GM19239 (cell line): ENCODE measurements at places on chromosomes 7 and 10.

DNA sequence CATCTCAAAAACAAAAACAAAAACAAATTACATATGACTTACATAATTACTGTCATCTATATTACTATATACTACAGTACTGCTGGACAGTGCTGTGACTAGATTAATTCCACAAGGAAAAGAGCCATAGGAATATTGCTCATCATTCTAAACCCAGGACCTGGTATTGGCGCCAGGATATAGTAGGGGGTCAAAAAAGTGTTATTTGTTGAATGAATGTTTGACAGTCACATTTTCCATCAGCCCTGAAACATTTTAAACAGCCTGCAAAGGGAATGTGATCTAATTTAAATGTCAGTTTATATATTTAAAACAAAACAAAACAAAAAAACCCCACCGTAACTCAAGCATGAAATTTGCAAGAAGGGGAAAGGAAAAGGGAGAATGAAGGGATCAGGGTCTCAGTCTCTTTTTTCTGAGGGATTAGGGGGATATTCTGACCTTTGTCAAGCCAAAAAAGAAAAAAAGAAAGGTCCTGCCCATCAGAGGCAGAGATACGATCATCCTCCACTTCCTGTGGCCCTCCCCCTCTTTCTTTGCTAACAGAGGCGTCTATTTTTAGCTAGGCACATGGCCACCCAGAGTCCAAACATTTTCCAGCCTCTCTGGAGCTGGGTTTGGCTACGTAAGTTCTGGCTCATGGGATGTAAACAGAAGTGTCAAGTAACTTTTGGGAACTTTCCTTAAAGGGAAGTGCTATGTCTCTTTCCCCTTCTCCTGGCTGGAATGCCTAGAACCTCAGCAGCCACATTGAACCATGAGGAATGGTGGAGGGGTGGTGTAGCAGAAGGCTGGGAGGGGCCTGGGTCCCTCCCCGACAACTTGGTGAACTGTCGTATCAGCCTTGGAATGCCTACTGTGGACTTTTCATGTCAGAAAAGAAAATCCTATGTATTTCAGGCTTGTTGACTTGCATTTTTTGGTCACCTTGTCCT lies 44.6 kb upstream of the DLG5 start:
- DNase-seq, result no peak

DNA sequence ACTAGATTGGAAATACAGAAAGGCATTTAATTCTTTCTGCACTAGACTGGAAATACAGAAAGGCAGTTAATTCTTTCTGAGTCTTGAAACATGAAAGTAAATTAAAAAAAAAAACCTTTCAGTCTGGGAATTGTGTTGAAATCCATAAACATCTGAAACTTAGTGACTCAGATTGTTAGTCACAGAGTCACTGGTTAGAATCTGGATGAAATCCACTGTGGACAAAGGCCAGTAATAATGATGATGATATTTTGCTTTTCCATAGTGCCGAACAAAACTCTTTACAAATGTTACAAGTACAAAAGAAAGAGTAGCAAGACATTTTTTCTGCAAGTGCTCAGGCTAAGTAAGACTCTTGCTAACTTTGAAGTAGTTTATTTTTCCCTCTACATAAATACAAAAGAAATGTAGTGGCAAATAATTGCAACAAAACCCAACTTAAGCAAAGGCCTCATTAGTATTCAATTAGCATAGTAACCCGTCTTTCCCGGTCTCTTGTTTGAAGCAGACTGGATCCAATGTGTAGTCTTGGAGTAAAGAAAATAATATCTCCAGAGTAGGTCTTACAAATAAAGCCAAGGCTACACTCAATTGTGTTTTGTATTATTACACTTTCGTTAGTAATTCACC lies 5.8 kb upstream of the PRTFDC1 start:
- DNase-seq, result no peak

- no peak for DNase-seq
These were observed 148.7 kb downstream of the FGFR2 start for GRCh38 chr10:121449482-121449924.

DNA sequence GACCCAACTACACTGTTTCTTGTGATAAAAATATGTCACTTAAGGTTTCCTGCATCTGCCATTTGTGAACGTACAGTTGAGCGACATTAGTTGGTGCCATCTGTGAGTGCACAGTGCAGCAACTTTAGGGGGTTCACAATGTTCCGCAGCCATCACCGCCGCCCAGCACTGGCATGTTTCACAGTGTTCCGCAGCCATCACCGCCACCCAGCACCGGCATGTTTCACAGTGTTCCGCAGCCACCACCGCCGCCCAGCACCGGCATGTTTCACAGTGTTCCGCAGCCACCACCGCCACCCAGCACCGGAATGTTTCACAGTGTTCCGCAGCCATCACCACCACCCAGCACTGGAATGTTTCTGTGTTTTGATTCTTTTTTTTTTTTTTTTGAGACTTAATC lies 83.0 kb downstream of the MGMT start:
- DNase-seq, result no peak

GRCh38 chr7:129298268-129298893 lies 73.6 kb downstream of the AHCYL2 start:
- DNase-seq, result peak; percentile 25

DNA sequence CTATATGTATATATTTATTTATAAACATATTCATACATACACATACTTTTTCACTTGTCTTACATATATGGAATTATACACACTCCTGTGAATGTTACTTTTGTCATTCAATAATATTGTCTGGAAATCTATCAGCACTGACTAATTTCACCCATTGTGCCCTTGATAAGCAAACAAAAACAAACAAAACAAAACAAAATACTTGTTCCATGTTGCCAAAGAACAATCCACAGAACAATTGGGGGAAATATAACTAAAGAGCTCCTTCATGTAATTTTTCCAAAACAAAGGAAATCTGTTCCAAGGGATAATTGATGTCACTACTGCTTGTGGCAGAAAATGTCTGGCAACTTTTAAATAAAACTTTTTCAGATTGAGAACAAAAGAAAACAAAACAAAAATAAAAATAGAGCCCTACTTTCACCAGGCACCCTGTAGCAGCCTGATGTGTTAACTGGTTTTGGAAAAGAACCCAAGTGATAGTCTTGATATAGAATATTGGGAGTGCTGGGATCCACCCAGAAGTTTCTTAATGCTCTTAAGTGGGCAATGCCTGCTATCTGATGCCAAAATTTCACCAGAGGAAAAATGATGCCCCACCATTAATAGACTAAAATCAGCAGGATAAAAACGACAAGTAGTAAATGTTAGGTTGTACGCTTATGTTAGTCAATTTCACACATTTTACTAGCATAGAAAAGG lies 34.0 kb upstream of the CCDC7 start:
- no peak for DNase-seq

DNA sequence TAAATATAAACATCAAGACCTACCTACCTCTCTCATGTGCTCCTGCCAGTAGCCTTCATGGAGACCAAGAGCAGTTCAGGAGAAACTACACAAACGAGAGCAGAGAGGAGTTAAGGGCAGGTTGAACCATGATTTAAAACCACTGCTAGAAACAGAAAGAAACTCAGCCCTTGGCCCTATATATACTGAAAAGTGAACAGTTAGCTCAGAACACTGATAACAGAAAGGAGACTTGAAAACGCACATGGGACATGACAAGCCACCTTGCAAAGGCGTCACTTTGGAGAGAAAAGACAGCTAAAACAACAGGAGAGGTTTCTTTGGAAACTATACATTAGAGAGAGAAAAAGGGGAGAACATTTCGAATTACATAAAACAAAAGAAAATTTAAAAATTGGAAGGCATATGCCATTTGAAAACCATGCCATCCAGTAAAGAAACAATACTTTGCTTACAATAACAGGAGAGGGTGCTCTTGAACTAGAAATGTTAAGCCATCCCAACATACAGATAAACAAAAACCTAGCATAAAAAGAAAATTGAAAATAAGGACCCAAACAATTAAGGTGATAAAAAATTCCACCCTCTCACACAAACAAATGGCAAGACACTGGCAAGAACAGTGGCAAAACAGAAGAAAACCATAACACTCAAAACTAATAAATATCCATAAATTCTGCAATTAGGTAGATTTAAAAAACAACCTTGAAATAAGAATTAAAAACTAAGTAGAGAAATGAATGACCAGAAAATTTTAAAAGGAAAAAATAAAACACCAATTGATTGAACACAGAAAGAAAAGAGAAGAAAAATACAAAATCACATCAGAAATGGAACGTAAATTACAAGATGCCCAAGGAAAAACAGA lies 232.7 kb downstream of the IMMP2L start:
- no peak for DNase-seq

DNA sequence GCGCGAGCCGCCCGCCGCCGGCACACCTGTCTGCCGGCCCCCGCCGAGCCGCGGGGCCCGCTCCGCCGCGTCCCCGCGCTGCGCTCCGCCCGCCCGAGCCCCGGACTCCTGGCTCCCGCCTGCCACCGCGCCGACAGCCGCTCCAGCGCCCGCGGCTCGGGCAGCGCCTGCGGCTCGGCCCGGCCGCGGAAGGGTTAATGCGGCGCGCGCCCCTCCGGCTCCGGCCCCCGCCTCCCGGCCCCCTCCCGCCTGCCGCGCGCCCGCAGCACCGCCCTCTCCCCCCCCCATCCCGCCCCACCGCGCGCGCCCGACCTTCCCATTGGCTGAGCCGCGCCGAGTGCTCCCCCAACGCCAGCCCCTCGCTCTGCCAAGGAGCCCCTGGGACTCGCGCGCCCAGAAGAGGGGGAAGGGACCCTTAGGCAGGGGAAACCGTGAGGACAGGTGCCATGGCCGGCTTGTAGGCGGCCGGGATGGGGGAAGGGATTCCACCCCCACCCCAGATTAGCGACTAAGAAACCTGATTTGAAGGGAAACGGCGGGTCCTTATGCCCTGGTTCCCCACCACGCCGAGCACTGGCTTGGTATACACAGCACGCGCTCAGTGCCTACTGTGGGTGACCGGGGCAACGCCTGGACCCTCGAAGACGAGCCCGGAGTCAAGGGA lies at the start of gene KCNH2:
Gene KCNH2, minus strand, starts transcription at position 196 of the 664 bp plus-strand sequence. CDS start 408 bp downstream, outside the sequence.
- no peak for DNase-seq

GRCh38 chr10:96789571-96790108 lies 42.5 kb upstream of the LCOR start:
- peak; percentile 36 for DNase-seq

DNA sequence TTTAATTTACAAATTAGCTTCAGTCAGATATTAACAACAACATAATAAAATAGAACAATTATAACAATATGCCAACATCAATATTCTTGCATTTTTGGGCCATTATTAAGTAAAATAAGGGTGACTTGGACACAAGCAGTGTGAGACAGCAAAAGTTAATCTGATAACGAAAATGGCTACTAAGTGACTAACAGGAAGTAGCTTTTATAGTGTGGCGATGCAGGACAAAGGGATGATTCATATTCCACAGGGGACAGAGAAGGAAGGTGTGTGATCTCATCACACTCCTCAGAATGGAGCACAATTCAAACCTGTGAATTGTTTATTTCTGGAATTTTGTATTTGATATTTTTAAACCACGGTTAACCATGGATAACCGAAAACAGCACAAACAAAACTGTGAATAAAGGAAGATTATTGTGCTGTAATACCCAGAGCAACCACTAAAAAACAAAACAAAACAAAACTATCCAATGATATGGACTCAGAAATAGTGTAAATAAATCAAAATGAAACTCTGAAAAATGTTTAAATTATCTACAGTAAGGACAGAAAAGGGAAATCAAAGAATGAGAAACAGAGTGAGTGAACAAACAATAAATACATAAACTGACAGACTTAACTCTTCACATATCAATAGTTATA lies 66.9 kb upstream of the TFEC start:
- DNase-seq, result no peak

- DNase-seq, result peak; percentile 48
These were observed 5.3 kb upstream of the PRKRIP1 start for GRCh38 chr7:102390697-102391484.

DNA sequence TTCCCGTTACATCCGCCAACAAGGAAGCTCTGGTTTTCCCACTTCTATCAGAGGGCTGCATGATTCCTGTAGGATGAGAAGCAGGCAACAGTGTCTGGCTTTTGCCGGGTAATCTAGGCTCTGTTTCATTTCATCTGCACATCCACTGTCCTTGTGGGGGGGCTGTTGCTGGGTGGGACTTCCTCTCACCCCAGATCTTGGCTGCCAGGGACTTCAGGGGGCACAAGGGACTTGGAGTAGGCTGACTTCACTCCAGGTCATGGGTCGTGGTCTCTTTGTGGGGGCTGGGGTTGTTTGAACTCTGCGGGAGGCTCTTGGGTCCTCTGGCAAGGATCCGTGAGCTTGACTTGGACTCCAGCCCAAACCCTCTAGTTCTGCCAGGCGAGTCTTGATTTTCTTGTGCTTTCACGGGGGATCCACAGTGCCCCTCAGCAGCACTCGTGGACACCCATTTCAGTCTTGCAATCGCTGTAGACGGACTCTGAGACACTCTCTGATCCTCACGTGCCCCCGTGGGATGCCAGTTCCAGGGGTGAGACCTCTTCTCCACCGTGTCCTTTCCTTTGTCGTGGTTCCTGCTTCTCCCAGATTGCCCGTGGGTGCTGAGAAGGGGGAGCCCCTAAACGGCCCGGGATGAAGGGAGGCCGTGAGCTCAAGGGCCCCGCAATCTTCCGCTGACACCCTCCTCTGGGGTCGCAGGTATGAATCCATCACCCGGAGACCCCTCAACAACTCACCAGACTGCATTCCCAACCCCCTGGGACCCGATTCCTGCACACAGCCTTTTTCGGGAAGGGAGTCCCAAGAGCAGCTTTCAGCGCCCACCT lies 21.4 kb upstream of the ZNF273 start:
- no peak for DNase-seq

- DNase-seq, result no peak
These were observed 47.9 kb downstream of the SP8 start for GRCh38 chr7:20738518-20739481.

DNA sequence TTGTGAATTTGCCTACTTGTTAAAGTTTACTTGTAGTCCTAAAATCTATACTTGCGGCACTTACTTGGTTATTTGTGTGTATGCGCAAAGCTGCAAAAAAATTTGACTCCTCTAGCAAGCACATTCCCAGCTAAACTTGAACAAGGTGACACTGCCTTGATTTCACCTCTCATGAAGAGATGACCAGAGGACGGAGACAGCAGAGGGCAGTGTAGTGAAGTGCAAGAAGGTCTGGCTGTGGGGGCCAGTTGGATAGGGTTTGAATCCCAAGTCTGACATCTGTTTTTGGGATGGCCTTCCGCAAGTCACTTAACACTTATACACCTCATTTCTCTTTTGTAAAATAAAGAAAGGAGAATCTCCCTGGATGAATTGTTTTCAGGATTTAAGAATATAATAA lies 15.7 kb downstream of the SLK start:
- DNase-seq, result no peak

DNA sequence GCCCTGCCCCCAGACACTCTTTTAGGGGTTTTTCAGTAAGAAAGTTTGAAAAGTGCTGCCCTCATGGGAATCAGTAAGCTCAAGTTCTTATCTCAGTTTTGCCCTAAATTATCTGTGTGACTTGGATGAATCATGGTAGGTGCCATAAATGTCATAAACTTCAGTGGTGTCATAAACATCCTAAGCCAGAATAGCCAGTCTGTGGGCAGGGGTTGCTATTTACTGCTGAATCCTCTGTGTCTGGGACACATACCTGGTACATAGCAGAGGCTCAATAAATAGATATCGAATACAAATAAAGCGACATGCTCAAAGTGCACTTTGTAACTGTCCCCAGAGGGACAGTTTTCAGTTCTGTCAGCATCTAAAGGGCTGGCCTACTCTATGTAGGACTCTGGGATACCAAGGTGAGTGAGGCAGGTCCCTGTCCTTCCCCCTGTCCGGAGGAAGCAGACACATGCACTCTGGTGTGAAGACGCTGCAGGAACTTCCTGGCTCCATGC lies 502.1 kb downstream of the RPS24 start:
- no peak for DNase-seq
